ENCODE measurements at places on chromosomes 4 and X.

GRCh38 chrX:82031250-82031649 lies 829.3 kb downstream of the SH3BGRL start:
- DNase-seq, result no peak

- no peak for DNase-seq
These were observed 64.9 kb upstream of the SOD3 start for GRCh38 chr4:24730256-24731001.

GRCh38 chrX:48035891-48036290 lies 29.1 kb downstream of the SPACA5 start:
- no peak for DNase-seq

- DNase-seq, result no peak
These were observed 40.4 kb upstream of the PPP1R2C start for GRCh38 chrX:42818151-42818921.

DNA sequence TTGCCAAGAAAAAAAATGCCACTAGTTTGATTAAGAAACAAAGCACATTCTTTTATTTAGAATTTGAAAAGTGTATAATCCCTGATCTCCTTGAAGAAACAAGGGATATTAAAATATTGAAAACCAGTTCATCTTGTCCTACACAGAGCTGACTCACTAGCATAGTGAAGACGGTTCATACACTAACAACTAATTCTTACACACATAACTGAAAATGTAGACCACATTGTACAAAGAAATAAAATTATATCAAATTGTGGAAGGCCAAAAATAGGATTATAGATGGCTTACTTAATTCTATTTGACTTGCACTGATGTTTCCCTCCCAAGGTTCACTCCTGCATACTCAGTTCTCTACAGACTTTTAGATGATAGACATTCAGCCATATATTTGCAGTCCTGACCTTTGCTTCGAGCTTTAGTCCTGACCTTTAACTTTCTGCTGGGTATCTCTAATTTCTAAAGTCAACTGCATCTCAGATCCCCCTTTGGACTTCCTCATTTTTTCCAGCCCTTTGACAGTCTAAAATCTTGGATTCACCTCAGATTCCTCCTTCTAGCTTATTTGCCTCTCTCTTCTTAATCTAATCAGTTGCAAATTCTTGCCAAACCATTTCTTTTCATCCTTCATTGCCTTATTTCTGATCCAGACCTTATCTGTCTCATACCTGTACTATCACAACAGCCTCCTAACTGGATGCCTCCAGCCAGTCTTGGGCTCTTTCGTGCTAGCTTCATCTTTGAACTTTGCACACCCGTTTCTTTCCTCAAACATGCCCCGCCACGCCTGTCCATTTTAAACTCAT lies 4.5 kb upstream of the WWC2 start:
- DNase-seq, result no peak

DNA sequence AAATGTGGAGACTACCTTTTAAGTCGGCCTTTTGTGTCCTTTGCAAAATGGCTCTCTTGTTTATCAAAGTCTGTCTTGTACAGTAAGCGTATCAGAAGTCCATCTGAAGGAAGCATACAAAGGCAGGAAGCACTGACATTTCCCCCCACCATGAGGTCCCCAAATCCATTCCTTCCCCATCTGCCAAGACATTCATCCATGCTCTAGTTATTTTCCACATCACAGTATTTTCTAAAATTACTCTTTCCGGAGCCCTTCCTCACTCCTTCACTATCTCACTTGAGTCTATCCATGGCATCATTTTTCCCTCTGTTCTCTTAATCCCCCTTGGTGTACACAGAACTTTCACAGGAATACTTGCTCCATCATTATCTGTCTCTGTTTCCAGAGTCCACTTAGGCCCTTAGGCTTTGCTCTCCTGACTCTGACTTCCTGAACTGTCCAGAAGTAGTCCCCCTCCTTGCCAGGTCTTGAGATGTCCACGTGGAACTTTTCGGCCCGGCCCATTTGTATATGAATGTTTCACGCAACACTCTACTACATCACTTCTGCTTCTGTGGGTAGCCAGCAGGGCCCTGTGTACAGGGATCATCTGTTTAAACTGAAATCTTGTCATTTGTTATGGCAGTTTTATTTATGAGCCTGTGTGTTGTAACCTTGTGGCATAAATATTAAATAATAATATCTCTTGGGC lies 2.1 kb downstream of the SEL1L3 start:
- no peak for DNase-seq

- no peak for DNase-seq
These were observed 33.0 kb downstream of the GYPB start for GRCh38 chr4:143986180-143986579.

GRCh38 chrX:106479920-106480319 lies 131.9 kb upstream of the RADX start:
- DNase-seq, result no peak

GRCh38 chr4:94714365-94715160 lies 43.2 kb upstream of the BMPR1B start:
- no peak for DNase-seq

DNA sequence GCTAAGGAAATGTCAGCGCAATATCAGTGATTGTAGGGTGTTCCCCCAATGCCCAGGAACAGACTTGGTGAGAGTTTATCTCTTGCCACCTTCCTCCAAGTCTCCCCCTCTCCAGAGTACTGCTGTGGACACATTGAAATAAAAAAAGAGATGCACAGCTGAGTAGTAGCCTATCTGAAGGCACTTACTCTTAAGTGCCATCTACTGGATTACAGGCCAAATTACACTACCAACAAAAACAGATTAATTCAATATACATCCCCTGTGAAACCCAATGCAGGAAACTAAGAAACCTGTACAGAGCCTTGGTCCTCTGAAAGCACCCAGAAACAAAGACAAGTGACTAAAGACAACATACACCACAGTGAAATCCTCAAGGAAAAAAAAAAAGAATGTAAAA lies 460.3 kb downstream of the ZIC3 start:
- DNase-seq, result no peak

DNA sequence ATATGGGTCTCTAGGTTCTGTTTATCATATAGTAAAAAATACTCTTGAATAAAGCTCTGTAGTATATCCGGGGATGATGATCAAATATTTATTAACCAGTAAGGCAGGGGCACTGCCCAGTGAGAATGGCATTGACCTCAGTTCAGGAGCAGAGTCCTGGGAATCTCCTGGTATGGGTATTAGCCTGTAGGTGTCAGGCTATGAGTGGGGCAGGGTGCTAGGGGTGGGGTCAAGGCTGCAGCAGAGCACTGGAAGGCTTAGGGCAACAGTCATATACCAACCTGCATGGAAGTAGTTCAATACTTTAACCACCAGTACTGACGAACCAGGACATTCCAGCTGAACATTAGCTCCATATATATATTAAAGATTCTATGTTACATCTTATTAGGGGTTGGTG lies 220.4 kb upstream of the ANXA3 start:
- DNase-seq, result no peak

- no peak for DNase-seq
These were observed 340.5 kb downstream of the GALNTL6 start for GRCh38 chr4:172153719-172154118.

DNA sequence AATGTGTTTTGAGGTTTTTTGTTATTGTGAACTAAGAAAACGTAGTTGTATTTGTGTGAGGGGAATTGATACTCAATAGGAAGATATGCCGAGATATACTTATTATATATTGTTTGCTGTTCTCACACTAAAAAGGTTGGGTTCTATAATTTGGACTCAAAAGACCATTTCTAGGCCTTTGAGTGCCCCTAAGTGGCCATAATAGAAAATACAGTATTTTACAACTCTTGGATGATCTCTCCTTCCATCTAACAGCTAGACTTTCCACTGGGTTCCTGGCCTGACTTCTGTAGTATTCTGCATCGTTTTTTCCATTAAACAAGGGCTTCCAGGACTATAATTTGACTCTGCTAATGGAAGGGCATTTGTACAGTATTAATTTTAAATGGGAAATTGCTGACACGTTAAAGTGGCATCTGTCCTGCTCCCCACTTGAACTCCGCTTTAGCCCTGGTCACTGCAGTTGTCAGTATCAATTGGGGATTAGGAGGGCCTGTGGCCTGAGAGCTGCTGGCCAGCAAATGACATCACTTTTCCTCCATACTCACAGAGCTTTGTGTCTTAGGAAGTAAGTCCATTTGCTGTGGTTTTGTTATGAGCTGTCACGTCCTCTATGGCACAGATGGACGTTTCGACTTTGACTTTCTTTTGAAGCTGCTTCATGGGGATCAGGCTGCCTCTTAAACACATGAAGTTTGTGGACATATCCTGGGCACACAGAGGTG lies 176.9 kb downstream of the SLIT2 start:
- DNase-seq, result no peak

DNA sequence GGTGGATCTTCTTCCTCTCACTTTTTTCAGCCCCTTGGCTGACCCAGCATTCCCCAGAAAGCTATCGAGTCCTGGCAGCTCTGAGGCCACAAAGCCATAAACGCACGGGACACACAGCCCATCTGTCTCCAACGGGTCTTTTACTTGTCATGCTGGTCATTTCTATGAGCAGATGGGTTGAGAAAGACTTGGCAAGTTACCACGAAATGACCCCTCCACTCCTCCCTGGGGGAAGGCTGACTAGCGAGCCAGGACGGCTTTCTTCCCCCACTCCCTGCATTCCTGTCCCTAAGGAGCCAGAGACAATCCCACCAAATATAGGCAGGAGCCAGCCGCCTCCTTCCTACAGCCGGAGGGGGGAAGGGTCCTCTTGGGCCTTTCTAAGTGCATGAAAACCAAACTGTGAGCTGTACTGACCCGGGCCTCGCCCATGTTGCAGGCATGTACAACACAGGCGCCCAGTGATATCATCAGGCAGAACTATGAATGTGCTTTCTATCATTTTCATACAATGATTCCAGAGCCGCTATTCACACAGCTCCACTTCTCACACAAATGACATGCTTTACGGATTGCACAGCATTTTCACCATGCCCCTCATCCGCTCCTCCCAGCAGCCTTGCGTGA lies 28.6 kb downstream of the AFAP1 start:
- peak; percentile 84 for DNase-seq

- no peak for DNase-seq
These were observed 86.0 kb downstream of the MID1IP1 start for GRCh38 chrX:38887222-38887621.

DNA sequence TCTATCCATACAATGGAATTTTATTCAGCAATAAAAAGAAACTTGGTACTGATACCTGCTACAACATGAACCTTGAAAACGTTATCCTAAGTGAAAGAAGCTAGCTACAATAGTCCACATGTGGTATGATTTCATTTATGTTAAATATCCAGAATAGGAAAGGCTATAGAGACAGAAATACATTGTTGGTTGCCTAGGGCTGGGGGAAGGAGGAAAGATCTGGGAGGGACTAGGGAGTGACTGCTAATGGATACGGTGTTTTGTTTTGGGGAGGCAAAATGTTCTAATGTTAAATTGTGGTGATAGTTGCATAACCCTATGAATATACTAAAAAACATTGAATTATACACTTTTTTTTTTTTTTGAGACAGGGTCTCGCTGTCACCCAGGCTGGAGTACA lies 141.1 kb upstream of the ARX start:
- no peak for DNase-seq

- DNase-seq, result no peak
These were observed 153.1 kb downstream of the AFAP1 start for GRCh38 chr4:7786517-7786916.

GRCh38 chr4:108458681-108459080 lies 161.7 kb upstream of the RPL34 start:
- DNase-seq, result no peak

GRCh38 chrX:15207994-15208393 lies 61.9 kb downstream of the ASB9 start:
- no peak for DNase-seq

DNA sequence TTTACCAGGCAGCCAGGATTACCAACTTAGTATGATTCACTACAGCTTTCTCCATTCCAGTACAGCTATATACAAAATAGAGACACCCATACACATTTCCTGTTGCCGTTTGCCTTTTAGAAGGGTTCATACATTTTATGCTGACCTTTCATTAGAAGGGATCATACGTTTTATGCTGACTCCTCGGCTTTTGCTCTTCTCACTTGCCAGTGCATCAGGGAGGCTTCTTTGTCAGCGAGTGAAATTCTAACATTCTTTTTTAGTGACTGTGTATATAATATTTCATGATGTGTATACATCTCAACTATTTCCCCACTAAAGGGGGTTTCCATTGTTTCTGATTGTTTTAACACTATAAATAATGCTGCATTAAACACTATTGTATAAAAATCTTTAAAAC lies 552.6 kb downstream of the TRIML1 start:
- no peak for DNase-seq

GRCh38 chrX:104567506-104567905 lies 1.5 kb downstream of the IL1RAPL2 start:
- no peak for DNase-seq

GRCh38 chr4:121952290-121952689 lies 430 bp upstream of the TRPC3 start:
- DNase-seq, result no peak

GRCh38 chr4:83318666-83319065 lies 16.0 kb downstream of the HPSE start:
- DNase-seq, result no peak

GRCh38 chr4:153223427-153223801 lies 19.2 kb downstream of the TRIM2 start:
- DNase-seq, result no peak

DNA sequence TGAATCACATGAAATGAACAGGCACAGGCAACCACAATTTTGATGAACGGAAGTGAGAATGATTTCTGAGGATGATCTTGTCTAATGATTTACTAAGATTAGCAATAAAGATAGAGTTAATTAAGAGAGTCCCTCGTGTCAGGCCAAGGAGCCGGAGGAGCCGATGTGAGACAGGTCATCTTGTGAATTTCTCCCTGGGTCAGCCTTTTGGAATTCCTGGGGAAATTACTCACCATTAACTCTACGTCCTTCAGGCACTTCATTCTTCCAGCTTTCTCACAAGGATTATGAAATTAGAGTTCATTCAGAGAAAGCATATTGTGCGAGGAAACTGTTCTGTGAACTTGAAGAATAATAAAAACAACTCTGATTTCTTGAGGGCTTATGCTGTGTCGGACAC lies 86.7 kb downstream of the PSAPL1 start:
- DNase-seq, result no peak

DNA sequence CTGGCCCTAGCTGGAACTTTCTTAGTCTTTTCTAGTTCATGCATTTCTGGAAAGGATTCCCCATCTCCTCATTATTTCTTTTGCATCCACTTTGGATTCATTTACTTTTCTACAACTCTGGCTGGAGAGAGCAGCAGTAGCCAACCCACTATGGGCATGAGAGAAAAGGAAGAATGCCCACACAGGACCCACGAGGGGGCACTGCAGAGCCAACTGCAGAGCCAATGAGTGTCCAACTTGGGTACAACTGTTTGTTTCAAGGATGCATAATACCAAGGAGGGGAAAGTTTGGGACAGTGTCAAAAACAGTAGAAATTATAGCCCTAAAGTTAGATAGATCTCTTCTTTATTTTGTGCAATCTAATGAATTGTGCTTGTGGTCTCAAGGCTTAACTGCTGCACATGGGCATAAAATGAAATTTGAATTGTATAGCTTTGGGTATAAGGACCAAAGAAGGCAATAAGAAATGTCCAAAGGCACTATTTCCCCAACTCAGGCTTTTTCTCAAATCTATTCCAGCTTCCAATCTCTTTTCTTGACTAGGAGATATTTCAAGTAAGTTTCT lies 230.6 kb downstream of the NSUN7 start:
- no peak for DNase-seq

Data from BE2C (cell line).